ENCODE measurements at places on chromosomes 1 and 21.

DNA sequence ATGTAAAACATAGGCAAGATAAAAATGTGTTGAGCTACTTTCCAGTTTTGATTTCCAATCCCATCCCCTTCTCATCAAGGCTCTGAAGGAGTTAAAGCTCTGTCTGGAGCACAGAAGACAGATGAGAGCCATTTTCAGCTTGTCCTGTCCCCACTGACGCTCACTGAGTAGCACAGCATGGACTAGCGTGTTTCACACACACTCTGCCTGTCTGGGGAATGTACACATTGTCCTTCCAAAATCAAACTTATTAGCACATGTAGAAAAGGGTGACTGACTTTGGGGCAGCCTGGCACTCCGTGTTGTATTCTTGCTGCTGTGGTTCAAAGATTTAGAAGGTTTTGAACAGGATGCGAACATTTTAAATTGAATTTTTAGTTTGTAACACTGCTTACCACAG lies 139.2 kb downstream of the NEK7 start:
- no peak for DNase-seq

- no peak for DNase-seq
Measured at GRCh38 chr1:41677620-41678019, 193.1 kb upstream of the EDN2 start.

DNA sequence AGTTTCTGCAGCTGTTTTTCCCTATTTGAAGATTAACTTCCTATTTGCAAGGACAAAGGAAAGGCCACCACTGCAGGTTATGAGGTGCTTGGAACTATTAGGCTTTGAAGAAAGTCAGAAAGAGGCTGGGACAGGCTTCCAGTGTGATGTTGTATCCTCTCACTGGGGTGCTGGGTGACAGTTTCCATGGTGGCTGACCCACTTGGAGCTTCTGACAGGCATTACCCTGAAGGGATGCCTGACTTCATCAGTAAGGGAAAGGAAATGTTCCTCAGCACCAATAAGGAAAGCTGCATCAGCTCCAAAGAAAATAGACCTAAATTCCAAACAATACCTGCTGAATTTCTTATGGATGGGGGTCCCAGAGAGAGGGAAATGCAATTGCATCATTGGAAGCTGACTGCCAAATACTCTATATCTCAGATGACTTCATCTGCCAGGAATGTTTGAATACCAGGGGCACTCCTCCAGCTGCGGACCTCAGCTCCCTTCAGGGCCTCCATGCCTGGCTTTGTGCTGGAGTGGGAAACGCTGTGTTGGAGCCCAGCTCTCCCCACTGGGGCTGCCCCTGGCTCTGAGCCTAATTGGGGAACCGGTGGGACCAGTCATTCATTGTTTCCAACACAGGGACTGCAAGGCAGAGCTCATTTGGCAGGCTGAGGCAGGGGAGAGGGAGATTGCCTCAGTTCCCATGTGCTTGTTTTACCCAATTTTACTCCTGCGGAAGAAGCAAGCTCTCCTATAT lies 76.6 kb downstream of the RGL1 start:
- DNase-seq, result peak; percentile 83

DNA sequence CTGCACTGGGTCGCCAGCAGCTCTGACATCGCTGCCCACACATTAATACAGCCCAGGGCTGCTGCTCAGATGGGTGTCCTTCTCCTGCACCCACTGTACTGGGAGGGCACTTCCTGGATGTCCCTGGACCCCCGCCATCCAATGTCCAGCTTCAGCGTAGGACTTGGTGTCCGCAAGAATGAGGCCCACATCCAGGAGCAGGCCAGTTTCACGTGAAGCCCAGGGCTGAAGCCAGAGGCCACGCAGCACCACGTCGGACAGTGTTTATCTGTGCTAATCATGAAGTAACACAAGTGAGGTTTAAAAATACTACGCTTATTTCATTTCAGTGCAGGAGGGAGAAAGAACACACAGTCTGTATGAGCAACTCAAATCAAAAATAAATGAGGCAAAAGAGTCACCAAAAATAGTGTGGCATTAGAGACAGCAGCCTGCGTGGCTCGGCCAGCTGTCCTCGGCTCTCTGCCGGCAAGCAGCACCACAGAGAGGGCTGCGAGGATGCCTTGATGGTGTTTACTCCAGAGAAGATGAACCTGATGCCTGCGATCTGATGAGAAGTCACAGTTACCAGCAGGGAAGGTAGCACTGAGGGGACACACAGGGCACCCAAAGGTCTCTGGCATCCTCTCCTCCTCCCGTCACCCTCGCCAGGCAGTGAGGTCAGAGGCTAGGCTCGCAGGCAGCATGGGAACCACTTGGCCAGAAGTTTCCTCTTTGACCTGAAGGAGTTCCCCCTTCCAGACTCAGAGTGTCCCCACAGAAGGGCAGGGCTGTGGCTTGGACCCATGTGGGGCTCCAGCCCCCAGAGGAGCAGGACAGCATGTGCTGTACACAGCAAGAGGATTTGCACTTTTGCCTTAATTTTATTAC lies 22.1 kb upstream of the NPHP4 start:
- no peak for DNase-seq

GRCh38 chr1:171507435-171507834 lies 22.1 kb downstream of the PRRC2C start:
- DNase-seq, result peak; percentile 38

DNA sequence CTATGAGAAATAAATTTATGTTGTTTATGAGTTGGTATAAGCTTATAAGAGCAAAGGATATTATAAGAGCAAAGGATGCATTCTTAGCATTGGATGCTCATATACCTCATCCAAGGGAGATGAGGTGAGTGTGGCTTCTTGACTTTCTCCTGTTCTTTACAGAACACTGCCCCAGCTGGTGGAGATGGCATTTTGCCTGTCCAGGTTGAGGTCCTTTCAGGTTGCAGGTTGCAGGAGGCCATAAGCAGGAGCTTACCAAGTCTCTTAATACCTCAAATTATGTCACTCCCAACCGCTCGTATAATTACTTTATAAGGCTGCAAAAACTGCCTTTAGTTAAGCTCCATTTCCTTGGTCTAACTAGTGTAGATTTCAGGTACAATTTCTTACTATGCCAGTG lies 66.7 kb downstream of the RPE65 start:
- no peak for DNase-seq

DNA sequence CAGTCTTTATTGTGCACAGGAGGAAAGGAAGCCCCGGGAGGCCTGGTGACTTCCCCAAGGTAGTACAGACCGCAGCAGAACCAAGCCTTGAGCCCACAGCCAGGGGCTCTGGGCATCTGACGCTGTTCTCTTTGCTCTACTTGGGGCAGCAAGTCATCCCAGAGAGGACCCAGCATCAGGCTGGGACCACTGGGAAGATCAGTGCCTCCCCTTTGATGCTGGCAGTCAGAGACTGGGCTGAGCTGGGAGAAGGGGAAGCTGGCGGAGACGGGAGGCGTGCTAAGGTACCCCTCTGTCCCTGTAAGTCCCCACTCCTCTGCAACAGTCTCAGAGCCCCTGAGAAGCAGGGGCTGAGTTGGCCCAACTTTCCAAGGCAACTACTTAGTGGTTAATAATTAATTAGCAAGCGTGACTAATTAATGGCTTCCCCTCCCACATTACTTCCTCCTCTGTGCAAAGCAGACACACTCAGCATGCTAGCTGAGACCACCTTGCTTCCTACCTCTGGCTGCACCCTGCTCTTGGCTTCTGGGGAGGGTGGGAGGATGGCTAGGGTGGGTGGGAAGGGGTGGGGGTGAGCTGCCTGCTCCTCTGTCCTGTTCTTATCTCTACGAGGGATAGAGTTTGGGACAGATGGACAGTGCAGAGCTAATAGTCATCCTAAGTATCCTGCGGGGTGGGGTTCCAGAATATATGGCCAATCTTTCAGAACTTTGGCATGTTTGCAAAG lies 1.3 kb downstream of the INAVA start:
- no peak for DNase-seq

DNA sequence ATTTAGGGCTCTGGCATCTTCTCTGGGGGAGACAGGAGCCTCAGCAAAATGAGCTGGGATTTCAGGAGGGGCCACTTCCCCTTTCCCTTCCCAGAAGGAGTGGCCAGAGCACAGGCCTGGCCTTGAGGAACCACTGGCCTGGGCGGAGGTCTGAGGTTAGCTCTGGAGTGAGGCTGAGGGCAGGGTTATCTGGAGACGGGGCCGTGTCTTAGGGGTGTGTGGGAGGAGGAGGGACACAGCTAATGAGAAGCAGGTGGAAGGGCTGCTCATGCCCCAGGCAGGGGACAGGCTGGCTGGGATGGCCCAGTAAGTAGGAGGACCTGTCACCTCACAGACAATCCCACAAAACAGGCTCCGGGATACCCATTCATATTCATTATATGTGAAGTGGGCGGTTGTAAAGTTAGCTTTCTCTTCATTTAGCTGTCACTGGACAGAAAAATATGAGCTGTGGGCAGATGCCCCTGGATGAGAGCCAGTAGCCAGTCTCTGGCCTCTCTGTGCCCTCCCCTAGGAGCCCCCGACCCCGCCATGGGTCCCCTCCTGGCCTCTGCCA lies 12.4 kb downstream of the ALX3 start:
- no peak for DNase-seq
